ENCODE measurements at places on chromosomes 11 and 22. TPM values are rescaled to one million over a fixed set of nuclear protein-coding genes. Genes with fewer than 3 reads are reported as not detected.

Gene KRTAP5-8
- total RNA-seq: not detected

Gene GGTLC2
- not detected for total RNA-seq

Gene C11orf42
- total RNA-seq: not detected

Gene PPFIA1
- total RNA-seq: 39.2 TPM

Gene TIGD3
- not detected for total RNA-seq

Gene KAT5
- 45.4 TPM for total RNA-seq

Gene NLRP14
- 0.17 TPM for total RNA-seq

Gene PLCB3
- 46.4 TPM for total RNA-seq

Gene CDCA5
- total RNA-seq: 1.2 TPM

Gene SLC6A5
- under 0.01 TPM for total RNA-seq

Gene UBQLNL
- 0.15 TPM for total RNA-seq

Gene DDI1
- not detected for total RNA-seq

Gene MS4A6A
- 0.15 TPM for total RNA-seq

Data from smooth muscle cell of trachea (primary cell).